ENCODE measurements at places on chromosomes 7 and 10. TPM values are rescaled to one million over a fixed set of nuclear protein-coding genes. Genes with fewer than 3 reads are reported as not detected.

- no peak for DNase-seq
Measured at GRCh38 chr10:35096312-35096711, 6.2 kb upstream of the CUL2 start.

DNA sequence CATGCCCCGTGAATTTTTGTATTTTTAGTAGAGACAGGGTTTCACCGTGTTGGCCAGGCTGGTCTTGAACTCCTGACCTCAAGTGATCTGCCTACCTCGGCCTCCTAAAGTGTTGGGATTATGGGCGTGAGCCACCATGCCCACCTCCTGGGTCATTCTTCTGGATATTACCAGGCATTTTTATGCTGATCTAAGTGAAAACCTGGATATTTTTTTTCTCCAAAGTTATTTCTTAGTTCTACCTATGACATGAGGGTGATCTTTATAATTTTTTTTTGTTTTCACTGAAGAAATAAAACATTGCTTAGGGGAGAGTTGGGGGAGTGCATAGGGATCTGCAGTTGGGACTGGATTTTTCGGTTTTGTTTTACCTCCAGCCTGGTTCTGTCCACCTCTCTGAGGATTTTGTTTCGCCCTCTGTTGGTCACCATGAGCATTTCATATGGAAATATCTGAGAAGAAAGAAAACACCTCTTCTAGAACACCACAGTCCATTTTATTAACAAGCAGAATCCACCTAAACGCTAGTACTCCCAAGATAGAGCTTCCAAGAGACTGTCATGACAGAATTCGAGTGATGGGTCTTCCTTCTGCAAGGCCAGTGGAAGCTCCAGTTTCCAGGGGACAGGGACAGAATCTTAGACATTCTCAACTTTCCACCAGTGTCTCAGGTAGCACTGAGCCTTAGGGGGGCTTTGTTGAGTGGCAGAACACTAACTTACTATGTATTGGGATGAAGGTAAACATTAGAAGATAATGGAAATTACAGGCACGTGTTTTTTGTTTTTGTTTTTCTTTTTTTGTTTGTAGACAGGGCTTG, 33.4 kb upstream of the AFAP1L2 start:
- peak; percentile 49 for DNase-seq

DNA sequence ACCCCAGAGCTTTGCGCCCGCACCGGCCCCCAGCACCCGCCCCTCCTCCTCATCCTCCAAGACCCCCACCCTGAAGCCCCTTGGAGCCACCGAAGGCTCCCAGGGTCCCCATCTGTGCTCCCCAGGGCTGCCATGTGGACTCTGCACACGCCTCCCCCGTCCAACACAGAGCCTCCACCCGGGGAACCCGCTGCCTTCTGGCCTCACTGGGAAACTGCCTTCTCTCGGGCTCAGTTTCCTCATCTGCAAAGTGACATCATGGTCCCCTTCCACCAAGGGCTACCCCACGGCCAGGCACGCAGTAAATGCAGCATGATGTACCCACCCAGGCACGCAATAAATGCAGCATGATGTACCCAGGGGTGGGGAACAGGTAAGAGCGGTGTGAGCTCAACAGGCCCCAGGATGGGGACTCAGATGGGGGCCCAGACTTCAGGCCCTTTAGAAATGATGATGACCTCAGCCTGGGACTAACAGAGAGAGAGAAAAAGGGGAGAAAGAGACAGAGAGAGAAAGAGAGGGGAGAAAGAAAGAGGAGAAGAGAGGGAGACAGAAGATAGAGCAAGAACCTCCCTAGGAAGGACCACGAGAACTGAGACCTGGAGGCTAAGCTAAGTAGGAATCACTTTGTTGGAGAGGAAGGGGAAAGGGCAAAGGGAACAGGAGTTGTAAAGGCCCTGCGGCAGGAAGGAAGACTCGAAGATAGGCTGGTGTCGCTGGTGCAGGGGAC, 2.5 kb upstream of the MICALL2 start:
- no peak for DNase-seq

GRCh38 chr10:33453081-33454025, 118.9 kb upstream of the NRP1 start:
- DNase-seq: no peak

DNA sequence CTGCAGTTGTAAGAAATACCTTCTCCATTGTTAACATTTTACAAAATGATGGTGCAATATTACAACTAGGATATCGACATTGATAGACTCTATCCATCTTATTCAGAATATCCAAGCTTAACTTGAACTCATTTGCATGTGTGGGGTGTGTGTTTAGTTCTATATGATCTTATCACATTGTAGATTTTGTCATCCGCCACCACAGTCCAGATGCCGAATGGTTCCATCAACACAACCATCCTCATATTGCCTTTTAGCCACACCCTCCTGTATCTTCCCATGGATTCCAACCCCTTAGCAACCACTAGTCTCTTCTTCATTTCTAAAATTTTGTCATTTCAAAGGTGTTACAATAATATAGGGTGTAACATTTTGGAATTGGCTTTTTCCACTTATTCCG, 452.9 kb upstream of the AKR1E2 start:
- DNase-seq: no peak

- DNase-seq: no peak
Measured at GRCh38 chr10:75525646-75526045, 94.2 kb downstream of the LRMDA start.

Gene NODAL
- total RNA-seq: not detected

Gene GTF2IRD1
- total RNA-seq: 1.1 TPM

- DNase-seq: no peak
Measured at GRCh38 chr10:9762966-9763656, 1254.6 kb upstream of the CELF2 start.

Gene RASA4
- total RNA-seq: 35.3 TPM

DNA sequence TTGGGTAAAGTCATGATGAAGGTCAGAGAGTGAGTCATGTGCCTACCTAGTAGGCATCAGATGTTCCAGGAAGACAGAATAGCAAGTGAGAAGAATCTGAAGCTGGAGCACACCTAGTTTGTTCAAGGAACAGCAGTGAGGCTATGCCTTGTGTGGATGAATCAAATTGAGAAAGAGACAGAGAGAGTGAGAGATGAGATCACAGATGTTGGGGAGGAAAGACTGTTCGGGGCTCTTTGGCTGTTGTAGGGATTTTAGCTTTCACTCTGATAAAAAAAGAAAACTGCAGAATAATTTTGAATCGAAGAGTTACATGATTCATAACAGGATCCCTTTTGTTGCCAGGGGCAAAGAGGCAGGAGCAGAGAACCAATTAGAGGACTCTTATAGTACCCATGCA, 6.3 kb downstream of the LIPF start:
- no peak for DNase-seq

Gene SPDYE9
- total RNA-seq: not detected

Gene NRG3
- total RNA-seq: not detected

- no peak for DNase-seq
Measured at GRCh38 chr7:40380111-40380510, 245.3 kb downstream of the SUGCT start.

- no peak for DNase-seq
Measured at GRCh38 chr7:4135301-4135700, 546.8 kb upstream of the FOXK1 start.

Gene CLCN1
- 0.54 TPM for total RNA-seq

Gene TMEM236
- total RNA-seq: under 0.01 TPM

DNA sequence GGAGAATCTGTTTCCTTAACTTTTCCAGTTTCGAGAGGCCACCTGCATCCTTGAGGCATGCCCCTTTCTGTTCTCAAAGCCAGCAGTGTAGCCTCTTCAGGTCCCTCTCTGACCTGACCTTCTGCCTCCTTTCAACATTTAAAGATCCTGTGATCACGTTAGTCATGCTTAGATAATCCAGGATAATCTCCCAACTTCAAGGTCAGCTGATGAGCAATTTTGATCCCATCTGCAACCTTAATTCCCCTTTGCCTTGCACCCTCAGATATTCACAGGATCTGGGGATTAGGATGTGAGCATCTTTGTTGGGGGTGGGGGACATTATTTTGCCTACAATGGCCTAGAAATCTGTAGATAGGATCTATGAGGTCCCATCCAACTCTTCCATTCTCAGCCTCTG, 8.0 kb downstream of the HKDC1 start:
- no peak for DNase-seq

- no peak for DNase-seq
Measured at GRCh38 chr10:13056456-13057077, 43.4 kb upstream of the OPTN start.

- DNase-seq: no peak
Measured at GRCh38 chr7:29864656-29865055, 58.3 kb downstream of the WIPF3 start.

Gene AGAP4
- 7.0 TPM for total RNA-seq

GRCh38 chr7:11203683-11204082, 230.0 kb downstream of the PHF14 start:
- no peak for DNase-seq

- no peak for DNase-seq
Measured at GRCh38 chr7:88167223-88167622, 52.6 kb downstream of the SRI start.

DNA sequence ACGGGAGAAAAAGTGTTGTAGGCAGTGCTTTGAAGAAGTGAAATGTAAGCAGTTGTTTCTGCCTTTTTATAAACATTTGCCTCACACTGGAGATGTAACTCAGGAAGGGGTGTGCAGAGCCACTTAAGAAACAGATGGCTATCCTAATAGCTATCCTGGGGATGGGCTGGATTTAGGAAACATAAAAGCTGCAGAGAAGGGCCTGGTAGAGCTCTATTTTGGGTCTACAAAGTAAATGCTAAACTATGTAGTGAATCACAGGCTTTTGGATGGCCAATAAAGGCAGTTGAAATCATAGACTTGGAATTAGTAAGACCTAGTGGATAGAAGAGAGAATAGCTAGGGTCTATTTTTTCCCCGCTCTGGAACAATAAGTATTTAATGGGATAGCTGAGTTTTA, 79.9 kb upstream of the AGR3 start:
- no peak for DNase-seq

DNA sequence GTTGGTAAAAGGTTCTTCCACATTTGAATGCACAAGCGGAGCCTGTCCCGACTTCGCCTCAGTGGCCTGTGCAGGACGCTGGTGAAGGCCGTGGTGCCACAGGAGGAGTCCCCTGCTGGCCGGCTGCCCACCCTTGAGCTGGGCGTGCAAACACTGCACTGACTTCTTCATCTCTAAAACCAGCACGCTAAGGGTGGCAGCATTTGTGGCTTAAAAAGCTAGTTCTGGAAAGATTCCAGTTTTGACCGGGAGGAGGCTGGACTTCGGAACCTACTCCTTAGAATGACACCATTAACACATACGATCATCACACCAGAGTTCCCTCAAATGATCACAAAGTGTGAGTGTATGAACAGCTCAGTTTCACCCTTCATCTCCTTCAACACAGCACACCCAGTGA, 102.4 kb downstream of the SMURF1 start:
- DNase-seq: no peak

Gene ARL5B
- 9.2 TPM for total RNA-seq

- no peak for DNase-seq
Measured at GRCh38 chr7:83738291-83738835, 89.4 kb upstream of the SEMA3E start.

- no peak for DNase-seq
Measured at GRCh38 chr10:23432166-23432565, 6.7 kb upstream of the OTUD1 start.

Gene GPER1
- total RNA-seq: 0.27 TPM

Gene ACBD7
- 0.81 TPM for total RNA-seq

Gene MACROH2A2
- total RNA-seq: 2.2 TPM

GRCh38 chr10:133295426-133296320, 13.0 kb downstream of the TUBGCP2 start:
- DNase-seq: no peak

DNA sequence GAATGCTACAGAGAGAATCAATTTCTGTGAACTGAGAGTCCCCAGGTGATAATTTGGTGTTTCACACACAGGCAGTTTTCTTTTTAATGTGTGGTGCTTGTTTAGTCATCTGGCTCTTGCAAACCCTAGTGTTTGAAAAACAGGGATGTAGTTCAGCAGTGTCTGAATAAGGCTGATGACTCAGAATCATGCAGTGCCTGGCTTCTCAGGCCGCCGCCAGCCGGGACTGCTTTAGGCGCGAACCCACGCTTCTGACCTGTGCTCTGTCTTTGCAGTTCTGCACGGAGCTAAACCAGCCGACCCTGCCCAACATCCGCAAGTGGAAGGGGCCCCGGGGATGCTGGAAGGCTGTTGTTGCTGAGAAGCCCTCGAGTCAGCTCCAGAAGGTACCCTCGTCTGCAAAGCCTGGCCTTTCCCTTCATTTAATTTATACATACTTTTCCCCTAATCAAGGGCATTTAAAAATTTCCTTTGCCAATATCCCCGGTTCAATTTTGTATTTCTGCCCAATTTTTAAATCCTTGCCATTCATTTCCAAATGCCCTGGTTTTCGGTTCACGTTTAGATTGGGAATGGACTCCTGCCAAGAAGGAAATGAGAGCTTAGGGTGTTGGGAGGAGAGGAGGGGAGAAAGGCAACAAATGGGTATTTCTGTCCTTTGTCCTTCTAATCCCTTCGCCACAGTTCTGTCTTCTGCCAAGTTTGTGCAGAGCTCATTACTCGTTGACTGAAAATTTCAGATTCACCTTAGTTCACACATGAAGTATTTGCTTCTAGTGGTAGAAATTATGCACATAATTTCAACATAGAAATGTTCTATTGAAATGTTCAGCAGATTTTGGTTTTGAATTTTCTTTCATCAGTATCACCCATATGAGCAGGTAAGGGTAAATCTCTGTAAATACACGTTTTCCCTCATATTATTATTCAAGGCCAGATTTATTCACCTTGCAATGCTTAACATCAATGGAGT, 108.5 kb upstream of the ANLN start:
- DNase-seq: no peak

DNA sequence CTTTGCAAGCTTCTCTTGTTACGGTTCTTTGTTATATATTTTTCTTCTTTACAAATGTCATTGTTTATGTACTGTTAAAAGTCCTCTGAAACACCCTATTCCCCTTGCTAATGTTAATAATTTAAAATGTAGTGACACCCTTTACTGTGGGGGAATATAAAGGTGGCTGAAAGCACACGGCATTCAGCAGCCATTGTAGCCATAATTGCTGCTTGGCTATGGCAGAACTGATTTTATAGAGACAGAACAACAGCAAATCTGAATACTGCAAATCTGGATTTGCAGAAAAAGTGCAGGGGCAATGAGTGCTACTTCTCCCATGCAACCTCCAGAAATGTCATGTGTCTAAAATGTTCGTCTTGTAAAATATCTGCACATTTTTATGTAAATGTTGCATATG, 3.7 kb upstream of the WASL start:
- DNase-seq: no peak

Gene NPC1L1
- under 0.01 TPM for total RNA-seq

Gene IQUB
- under 0.01 TPM for total RNA-seq

Gene FEZF1
- not detected for total RNA-seq

Gene PPIA
- 1,284 TPM for total RNA-seq

DNA sequence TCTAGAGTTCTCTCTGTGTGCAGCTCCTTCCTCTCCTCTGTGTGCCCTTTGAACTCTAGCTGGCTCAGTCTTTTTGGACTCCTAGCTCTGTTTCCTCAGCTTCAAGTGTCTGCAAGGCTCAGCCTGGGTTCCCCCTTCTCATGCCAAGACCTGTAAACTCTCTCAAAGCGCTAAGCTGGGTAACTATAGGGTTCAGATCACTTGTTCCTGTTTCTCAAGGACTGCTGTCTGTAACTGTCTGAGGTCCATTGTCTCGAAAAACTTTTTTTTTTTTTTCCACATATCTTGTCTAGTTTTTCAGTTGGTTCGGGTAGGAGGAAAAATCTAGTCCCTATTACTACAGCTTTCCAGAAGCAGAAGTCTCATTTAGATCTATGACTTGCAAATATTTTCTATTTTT, 46.6 kb upstream of the PPP1R17 start:
- DNase-seq: no peak

All from hematopoietic multipotent progenitor cell (in vitro differentiated cells).